Stimulated activated CD4-positive, alpha-beta T cell treated with anti-CD3 and anti-CD28 coated beads, Interleukin-4, amount 100 ng/mL, for 24 hours (primary cell): ENCODE measurements at places on chromosomes 6 and 20.

DNA sequence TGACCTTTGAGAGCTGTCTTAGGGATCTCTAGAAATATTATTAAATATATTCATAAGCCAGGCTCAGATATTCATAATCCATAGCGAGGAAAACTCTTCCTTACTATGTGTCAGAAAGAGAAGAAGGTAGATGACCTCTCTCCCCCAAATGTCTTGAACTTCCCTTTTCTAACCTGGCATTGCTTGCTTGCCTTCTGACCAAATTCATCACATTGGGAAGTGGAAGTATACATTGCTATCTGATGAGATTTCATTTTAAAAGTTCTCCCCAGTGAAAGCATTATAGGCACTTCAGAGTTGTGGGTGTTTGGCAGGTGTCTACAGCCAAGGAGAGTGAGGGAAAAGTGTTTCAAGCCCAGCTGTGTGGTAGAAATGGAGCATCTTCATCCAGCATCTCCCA is 197.3 kb downstream of the ZFAND3 start:
- no peak for DNase-seq

GRCh38 chr6:20840675-20841074 is 306.4 kb downstream of the CDKAL1 start:
- DNase-seq: no peak

GRCh38 chr6:22409486-22409885 is 112.7 kb upstream of the PRL start:
- no peak for DNase-seq

GRCh38 chr20:21767739-21768223 is 62.3 kb downstream of the PAX1 start:
- DNase-seq: no peak

DNA sequence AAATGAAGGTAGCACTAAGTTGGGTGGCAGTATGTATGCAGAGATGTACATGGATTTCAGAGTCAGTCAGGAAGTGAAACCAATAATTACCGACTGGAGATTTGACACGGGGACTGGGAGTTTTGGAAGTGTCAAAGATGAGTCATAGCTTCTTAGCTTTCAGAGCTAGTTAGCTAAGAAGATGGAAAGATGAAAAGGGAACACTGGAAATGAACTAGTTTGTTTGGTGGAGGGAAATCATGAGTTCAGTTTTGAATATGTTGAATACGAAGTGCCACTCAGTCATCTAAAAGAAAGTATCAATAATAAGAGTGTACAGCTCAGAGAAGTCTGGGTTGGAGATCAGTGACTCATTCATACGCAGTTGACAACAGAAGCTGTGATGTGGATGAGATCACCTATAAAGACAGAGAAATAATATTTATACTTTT is 7.5 kb downstream of the ESF1 start:
- DNase-seq: no peak

DNA sequence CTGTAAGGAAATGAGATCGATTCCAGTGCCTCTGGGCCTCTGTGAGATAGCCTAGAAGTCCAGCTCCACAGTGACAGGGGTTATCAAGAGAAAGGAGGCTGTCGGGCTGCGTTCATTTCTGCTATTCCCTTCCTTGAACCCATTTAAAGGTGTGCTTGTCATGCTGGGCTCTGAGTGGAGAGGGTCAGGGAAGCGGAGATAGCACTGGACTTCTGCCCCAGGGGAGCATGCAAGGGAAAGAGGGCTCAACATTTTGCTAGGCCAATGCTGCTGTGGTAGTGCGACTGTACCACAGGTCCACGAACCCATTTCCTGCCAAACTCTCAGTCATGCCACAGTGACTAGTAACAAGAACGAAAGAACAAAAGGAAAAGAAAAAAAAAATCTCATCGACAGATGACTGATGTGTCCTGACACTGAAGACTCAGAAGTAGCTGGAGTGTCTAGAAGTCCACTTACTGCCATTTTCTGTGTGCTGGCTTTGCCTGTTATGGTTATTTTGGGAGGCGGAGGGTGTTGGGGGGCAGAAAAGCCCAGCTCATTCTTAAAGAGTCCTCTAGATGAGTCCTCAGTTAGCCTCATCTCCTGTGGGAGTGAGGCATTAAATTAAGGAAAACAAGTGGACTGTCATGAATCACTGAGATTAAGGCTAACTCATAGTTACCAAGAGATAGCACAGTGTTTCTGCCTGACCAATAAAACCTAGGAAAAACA is 8.1 kb downstream of the NEDD9 start:
- peak; percentile 50 for DNase-seq

DNA sequence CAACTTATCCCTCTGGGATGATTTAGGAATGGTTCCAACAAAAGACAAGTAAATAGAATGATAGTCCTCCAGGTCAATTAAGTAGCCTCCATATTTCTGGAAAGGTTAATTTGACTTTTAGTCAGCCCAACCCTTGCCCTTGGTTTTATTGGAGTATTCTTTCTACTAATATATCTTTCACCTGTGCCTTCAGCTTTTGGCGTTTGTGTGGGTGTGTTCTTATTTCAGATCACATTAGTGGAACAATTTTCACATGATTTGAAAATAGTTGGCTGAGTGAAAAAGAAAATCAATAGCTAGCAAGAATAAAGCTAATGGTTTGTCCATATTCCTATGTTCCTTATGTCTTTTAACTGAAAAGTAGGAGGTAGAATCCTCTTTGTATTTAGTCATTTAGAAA is 239.6 kb upstream of the SGK1 start:
- DNase-seq: no peak

DNA sequence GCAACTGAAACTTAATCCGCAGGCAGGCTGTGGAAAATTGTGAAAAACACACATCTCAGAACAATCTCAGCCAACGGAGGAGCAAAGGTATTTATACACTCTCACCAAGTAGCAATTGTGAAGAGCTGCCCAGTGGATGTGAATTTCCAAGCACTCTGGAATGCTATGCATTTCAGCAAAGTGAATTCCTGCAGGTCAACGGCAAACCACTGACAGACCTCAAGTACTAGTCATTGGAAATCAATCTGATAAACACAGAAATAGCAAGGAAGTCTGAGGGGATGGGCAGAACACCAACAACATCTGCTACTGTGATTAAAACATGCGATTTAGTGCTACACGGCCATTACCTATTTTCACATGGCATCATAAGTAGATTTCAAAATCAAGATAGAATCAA is 429.1 kb downstream of the HTR1B start:
- DNase-seq: no peak

DNA sequence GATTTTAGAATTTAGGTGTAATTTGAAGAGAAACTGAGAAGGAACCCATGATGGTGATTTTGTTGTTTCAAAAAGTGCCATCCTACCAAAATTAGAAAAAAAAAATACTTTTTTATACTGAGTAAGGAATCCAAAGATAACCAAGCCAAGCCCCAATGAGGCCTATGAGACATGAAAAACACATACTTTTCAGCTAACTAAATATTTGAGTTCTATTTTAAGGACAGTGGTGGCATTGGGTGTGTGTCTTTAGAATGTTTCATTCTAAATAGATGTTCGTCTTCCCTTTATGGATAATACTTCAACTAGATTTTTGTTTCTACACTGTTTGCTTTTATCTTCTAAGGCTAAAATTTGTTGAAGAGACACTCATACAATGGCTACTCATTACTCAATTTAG is 9.6 kb downstream of the CD24 start:
- DNase-seq: no peak
